ENCODE measurements at places on chromosomes 3 and 15.

GRCh38 chr3:156264771-156265170, 144.4 kb downstream of the KCNAB1 start:
- no peak for DNase-seq

DNA sequence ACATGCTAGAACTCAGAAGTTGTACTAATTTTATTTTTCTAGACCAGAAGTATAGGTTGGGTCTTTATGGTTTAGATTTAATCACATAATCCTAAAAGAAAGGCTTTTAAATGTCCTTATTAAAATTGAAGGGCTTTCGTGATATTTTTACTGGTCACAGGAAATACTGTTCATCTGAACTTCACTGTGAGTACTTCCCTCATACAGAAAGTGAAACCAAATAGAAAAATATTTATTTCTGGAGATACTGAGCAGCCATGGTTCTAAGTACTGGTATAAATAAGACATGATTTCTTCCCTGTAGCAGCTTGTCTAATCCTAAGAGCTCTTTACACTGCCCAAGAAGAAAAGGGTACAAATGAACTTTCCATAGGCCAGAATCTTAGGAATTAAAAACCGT, 2.0 kb downstream of the SNRK start:
- no peak for DNase-seq

- DNase-seq: peak; percentile 94
These were observed 647.1 kb downstream of the NTRK3 start for GRCh38 chr15:87609474-87609873.

DNA sequence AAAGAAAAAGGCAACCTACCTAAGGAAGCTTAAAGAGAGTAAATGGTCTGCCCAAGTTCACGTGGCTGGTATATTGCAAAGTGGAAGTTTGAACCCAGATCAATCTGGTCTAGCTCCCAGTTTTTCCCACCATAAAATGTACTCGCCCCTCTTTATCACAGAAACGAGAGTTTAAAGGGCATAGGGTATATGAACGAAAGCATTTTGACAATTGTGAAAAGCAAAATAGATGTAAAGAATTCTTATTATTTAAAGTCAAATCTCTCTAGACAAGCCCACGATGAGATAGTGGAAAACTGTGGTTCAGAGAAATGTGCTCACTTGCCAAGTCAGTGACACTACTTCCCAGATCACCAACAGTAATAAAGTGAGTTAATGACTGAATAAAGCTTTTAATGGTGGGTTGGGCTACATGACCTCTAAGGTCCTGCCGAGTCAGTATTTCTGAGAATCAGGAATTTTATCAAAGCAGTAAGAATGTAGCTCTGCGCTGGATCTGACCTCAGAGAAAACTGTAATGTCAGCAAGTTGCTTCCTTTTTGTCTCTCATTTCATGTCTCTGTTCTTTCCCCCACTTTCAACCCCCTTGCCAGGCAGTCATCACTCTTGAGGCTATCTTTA, 23.3 kb upstream of the NEO1 start:
- DNase-seq: no peak

- no peak for DNase-seq
These were observed at the start of gene MSL2 for GRCh38 chr3:136196064-136196400. MSL2 (minus strand) TSS chr3:136196335; CDS start chr3:136195113, 1,222 bp downstream.

DNA sequence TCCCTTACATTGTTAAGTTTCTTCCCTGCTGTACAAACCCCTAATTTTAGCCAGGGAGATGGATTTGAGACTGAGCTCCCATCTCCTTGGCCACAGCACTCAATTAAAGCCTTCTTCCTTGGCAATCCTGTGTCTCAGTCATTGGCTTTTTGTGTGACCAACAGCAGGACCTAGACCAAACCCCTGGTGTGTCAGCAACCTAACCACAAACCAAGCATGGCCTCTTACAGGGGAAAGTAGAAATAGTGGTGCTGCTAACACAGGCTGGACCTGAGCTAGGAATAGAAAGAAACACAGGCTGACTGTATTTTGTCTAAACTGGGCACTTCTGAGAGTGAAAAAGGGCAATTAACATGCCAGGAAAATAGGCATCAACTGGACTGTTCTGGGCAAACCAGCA, 37.9 kb downstream of the PPCDC start:
- no peak for DNase-seq

GRCh38 chr3:171184372-171184771, 157.9 kb upstream of the SLC2A2 start:
- DNase-seq: no peak

GRCh38 chr3:122253581-122253980, 70.1 kb downstream of the CASR start:
- no peak for DNase-seq

GRCh38 chr3:102457644-102458043, 22.8 kb downstream of the ZPLD1 start:
- no peak for DNase-seq

DNA sequence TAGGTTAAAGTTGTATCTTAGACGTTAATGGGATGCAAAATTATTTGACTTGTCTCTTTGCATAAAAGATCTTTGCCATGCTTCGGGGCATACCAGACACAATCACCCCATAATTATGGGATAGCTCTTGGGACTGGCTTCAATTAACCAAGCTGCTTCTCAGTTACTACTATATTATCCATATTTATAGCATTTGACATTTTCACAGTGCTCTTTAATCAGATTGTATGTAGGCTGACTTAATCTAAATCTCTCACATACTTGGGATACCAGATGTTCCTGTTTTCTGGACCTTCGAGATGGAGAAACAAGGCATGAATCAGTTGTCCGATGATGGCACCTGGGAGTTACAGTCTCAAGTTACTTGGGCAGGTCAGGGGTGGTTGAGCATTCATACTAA, 27.2 kb upstream of the ABHD17C start:
- DNase-seq: no peak

GRCh38 chr15:95025924-95026728, 794.8 kb downstream of the MCTP2 start:
- DNase-seq: no peak

DNA sequence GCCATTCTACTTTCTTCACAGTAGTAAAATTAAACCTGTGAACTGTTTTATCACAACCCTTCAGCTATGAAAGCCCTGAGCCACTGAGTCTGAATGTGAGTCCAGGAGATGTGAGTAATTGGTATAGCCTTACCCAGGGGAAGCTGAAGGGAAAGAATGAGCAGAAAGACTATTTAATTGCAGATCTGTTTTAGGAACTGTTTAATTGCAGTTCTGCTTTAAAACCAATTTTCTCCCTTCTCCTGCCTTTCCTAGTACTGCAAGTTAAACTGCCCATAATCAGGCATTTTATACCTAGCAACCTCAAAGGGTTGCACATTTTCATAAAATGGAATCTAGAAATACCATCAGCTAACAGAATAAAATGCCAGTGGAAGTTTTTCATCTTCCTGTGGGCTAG, 476.7 kb downstream of the OCA2 start:
- DNase-seq: no peak

DNA sequence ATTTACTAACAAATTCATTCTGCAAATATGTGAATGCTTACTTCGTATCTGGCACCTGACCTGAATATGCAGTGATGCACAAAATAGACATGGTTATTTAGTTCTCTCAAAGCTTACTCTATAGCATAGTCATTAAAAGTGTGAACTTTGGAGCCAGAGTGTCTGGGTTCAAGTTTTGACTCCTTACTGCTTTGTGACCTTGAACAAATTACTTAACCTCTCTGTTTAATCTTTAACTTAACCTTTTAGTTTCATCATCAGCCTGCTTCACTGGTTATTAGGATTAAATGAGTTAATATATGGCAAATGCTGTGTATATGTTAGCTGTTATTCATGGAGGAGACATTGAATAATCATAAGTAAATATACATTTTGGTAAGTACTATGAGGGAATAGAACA, 12.1 kb upstream of the MGA start:
- no peak for DNase-seq

DNA sequence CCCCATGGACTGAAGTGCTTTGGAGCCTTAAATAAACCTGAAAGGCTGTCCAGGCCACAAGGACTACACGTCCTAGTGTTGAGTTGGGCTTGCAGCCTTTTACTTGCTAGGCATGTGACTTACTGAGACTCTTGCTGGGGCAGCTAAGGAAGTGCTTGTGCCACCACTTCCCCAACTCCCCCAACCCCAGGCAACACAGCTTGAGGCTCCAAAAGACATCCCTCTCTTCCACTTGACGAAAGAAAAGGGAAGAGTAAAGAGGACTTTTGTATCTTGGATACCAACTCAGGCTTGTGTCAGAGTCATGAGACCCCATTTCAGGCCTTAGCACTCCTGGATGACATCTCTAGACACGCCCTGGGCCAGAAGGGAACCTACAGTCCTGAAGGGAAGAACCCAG, 109.8 kb downstream of the XRN1 start:
- no peak for DNase-seq

GRCh38 chr3:28099296-28099695, 142.1 kb upstream of the CMC1 start:
- no peak for DNase-seq

GRCh38 chr15:90004671-90005070, 3.5 kb downstream of the ZNF710 start:
- DNase-seq: peak; percentile 22

- DNase-seq: no peak
These were observed 76.5 kb downstream of the HMG20A start for GRCh38 chr15:77497110-77497737.
